ENCODE measurements at places on chromosomes 1 and 21. TPM values are rescaled to one million over a fixed set of nuclear protein-coding genes. Genes with fewer than 3 reads are reported as not detected.

Gene NPHS2
- not detected for polyA plus RNA-seq

Gene APH1A
- 125 TPM for polyA plus RNA-seq

Gene RIPPLY3
- 0.03 TPM for polyA plus RNA-seq

Gene MEGF6
- 0.54 TPM for polyA plus RNA-seq

Gene NBPF12
- 5.4 TPM for polyA plus RNA-seq

Data from fibroblast of lung (primary cell).